ENCODE measurements at places on chromosomes 12 and 14.

- DNase-seq: no peak
Observed at GRCh38 chr12:89827592-89827991, 119.0 kb upstream of the ATP2B1 start.

DNA sequence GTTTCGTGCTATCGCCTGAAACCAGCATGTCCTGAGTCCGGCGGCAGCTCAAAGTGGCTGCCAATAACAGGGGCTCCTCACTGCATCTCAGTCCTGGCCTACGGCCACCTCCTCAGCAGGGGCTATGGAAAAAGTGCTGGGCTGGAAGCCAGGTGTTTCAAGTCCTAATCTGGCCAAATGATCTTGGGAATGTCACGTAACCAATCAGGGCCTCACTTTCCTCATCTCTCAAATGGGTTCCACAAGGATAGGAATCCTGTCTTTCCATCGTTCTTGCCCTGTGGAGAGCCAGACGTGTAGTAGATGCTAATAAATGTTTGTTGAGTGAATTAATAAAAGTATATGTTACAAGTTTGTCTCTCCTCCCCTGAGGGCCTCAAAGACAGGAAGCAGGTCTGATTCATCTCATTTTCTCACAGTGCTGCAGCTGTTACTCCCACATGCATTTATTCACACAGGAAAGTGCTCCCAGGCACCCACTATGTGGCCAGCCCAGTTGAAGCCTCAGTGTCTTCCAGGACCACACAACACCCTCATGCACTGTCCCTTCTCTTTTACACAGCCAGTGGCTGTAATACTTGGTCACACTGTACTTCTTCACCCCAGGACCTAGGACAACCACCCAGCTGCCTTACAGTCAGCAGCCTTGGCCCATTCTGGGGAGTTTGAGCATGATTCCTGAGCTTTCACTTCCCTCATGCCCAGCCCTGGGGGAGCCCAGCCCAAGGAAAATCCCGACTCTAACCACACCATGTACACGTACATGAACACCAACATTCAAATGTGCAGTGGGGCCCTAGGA is 5.0 kb downstream of the CMKLR1 start:
- no peak for DNase-seq

GRCh38 chr12:14403711-14404196 is 38.3 kb downstream of the ATF7IP start:
- DNase-seq: no peak

DNA sequence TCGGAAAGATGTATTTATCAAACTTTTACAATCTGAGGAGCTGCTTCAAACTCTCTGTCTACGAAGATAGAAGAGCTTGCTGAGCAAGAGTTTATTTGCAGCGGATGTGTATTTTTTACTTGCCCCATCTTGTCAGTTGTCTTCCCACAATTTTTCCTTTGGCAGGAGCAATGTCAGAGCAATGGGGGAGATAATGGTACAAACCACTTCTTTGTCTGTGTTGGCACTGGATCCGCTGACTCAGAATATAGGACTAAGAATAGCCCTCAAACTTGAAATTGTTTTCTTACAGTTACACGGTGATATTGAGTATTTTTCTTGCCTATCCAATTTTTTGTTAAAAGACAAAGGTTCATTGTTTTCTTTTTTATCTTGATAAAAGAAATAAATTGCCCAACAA is 27.6 kb downstream of the HELB start:
- DNase-seq: no peak

DNA sequence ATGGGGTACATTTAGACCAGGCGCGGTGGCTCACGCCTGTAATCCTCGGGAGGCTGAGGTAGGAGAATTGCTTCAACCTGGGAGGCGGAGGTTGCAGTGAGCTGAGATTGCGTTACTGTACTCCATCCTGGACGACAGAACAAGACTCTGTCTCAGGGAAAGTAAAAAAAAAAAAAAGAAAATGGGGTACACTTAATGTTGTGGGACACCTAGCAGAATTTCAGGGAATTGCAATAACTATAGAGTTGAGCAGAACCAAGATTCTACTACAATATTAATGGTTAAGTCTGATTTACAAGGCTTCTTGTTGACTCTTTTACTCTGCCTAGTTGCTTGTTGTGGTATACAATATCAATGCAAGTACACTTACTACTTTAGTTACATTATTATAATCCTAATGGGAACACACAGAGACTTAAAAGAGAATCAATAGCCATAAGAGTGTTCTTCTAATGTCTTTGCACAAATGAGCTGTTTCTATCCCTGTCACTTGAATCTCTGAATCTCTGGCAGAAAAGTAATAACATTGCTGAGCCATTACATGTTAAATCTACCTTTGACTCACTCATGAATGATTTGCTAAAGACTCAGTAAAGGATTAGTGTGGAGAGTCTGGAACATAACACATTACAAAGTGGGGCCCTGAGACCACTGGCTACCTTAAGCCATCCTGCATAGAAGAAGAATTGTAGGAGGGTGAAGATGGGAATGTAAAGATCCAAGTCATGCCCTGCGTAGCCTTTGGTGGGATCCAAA is 22.7 kb downstream of the BEST3 start:
- no peak for DNase-seq

DNA sequence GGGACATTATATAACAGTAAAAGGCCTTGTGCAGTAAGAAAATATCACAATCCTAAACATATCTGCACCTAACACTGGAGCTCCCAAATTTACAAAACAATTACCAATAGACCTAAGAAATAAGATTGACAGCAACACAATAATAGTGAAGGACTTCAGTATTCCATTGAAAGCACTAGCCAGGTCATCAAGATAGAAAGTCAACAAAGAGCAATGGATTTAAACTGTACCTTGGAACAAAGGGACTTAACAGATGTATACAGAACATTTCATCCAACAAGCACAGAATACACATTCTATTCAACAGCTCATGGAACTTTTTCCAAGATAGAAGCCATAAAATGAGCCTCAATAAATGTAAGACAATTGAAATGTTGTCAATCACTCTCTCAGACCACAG is 209.5 kb upstream of the ARHGAP5 start:
- no peak for DNase-seq

- DNase-seq: no peak
Observed at GRCh38 chr14:94157197-94157596, 16.9 kb upstream of the PPP4R4 start.

DNA sequence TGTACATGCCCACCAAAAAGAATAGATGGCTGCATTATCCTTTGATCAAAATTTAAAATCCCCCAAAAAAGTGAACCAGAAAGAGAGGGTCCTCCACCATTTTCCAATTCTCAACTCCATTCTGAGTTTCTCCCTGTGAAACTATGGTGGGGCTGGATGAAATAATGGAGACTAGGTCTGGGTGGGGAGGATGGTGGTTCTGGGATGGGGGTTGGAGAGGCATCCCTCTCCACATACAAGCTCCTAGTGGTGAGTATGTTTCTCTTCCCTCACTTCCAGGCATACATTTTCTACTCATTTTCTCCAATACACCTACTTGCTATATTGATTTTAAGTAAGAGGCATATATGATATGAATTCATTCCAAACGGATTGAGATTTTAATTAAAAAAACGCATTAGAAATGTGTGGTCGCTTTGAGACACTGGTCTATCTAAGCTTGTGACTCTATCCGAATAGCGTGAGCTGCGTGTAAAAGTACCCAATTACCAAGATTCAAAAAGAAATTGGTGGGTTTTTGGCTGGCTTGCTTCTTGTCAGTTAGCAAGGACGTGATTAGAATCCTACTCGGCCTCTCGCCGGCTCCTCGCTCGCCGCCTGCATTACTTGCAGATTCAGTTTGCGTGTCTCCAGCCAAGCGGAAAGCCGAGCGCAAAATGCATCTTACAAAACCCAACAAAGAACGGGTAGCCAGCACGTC is 3.4 kb downstream of the ASCL1 start:
- no peak for DNase-seq

GRCh38 chr12:129009833-129010622 is 156.8 kb downstream of the GLT1D1 start:
- DNase-seq: no peak

DNA sequence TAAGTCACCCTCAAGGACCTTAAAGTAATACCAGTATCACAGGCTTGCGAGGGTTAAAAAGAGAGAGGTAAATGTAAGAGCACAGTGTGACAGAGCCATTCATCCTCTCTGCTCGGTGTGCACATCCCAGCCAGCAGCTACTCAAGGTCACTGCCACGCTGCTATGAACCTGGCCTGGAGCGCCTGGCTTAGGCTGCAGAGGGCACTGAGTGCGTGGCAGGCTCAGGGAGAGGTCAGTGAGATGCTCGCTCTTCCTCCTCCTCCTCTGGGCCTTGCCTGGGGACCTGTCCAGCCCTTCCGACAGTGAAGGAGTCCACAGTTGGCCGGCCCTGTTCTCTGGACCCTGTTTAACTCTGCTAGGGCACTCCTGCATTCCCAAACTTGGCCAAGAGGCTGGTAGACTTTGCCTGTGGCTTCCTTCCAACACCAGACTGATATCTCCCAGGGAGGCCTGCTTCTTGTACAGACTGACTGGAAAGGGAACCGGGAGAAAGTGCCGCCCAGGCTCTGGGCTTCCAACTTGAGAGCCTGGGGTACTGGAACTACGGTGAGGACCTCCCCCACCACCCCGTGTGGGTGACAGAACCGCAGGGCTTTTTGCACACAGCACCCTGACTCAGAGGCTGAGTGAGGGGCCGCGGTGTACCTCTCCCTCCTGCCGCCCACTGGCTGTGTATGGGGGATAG is 62.6 kb upstream of the CORO1C start:
- no peak for DNase-seq

GRCh38 chr12:78473136-78473535 is 391.4 kb upstream of the SYT1 start:
- DNase-seq: no peak

DNA sequence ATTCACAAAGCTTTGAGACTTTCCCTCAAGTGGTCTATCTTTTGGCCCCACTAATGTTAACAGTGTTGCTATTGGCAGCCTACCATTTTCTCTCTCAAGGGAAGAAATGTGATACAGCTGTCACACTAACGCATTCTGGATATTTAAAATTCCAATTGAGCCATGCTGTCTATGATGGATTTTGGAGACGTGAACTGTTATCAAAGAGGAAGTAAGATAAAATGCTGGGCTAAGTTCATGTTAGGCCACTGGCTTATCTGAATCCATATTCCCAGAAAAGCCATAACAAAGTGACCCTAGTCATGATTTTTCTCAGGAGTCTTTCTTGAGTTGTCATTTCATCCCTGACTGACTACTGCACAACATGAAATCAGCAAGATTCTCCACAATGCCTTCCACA is 200.2 kb downstream of the PHLDA1 start:
- DNase-seq: no peak

- DNase-seq: no peak
Observed at GRCh38 chr14:77926942-77927341, 127.0 kb downstream of the ADCK1 start.
